NCI-H1048 (cell line): ENCODE measurements at places on chromosomes 7 and 10.

DNA sequence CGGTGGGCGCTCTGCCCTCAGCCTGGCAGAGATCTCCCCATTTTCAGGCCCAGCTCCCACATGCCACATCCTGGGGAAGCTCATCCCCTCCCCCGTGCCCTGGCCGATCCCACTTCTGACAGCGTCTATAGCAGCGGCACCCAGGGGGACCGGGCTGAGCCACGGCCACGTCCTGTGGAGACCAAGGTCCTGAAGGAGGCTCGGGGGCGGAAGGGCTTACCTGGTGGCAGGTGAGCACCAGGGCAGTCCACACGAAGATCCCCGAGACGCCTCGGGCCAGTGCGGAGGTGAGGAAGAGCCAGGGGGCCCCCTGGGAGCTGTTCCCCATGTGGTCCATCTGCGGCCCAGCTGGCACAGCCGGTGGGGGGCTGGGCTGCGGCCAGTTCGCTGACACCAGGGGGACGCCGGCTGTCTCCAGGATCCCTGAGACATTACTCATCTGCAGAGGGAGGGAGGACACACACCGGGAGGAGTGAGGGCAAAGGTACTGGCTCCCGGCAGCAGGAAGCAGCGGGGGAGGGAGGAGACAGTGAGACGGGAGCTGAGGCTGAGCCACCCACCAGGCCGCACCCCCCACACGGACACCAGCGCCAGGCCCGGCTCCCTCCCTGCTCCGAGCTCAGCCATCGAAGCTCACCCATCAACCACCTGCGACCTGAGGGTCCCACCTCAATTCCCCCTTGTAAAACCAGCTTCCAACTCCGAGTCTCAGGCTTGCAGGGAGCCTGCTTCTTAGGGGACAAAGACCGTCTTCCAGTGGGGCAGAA lies 776 bp downstream of the TMEM184A start:
- no peak for DNase-seq

GRCh38 chr7:17939211-17939605 lies 1.1 kb downstream of the SNX13 start:
- no peak for DNase-seq

DNA sequence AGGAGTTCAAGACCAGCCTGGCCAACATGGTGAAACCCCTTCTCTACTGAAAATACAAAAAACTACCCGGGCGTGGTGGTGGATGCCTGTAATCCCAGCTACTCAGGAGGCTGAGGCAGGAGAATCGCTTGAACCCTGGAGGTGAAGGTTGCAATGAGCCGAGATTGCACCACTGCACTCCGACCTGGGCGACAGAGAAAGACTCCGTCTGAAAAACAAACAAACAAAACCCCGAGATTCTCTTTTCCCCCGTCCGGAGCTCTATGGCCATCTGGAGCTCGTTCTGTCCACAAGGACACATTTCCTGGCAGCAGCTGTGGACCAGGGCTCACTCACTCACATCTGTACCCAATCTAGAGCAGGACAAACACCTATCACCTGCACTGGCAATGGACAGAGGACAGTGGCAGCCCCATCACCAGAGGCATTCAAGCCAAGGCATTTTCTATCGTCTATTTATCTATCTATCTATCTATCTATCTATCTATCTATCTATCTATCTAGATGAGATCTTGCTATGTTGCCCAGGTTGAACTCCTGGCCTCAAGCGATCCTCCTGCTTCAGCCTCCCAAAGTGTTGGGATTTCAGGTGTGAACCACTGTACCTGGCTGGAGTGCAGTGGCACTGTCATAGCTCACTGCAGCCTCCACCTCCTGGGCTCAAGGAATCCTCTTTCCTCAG lies 167.1 kb upstream of the TNRC18 start:
- DNase-seq: no peak

DNA sequence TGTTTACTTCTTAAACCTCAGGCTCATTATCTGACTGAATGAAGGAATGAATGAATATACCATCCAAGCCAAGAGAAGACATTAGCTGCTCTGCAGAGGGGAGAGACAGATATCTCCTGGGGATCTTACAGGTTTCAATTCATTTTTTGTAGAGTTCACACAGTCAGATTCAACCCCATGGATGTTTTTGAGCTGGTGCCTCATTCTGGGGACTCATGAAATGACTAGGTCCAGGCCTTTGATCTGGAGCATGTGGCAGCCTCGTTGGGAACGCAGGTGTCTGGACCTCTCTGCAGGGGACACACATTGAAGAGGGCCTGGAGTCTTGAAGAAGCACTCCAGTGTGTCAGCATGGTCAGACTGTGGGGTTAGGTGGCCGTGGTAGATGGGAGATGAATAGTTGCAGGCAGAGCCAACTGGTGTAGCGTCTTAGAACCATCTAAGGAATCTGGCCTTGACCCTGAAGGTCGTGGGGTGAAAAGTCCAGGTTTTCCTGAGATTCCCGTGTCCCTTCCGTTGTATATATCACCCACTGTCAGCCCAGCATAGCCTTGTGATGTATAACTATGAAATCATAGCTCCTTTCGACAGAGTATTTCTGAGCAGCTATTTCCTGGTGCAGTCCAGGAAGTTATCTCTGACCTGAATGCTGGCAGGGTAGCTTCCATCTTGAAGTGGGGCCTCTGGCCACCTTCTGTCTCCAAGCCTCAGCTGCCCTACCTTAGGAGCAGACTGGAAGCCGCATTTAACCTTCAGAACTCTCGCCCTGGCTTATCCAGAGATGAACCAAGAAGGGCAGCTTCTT lies 22.3 kb downstream of the BTBD16 start:
- no peak for DNase-seq

GRCh38 chr10:112426111-112426510 lies 20.6 kb downstream of the ZDHHC6 start:
- no peak for DNase-seq

DNA sequence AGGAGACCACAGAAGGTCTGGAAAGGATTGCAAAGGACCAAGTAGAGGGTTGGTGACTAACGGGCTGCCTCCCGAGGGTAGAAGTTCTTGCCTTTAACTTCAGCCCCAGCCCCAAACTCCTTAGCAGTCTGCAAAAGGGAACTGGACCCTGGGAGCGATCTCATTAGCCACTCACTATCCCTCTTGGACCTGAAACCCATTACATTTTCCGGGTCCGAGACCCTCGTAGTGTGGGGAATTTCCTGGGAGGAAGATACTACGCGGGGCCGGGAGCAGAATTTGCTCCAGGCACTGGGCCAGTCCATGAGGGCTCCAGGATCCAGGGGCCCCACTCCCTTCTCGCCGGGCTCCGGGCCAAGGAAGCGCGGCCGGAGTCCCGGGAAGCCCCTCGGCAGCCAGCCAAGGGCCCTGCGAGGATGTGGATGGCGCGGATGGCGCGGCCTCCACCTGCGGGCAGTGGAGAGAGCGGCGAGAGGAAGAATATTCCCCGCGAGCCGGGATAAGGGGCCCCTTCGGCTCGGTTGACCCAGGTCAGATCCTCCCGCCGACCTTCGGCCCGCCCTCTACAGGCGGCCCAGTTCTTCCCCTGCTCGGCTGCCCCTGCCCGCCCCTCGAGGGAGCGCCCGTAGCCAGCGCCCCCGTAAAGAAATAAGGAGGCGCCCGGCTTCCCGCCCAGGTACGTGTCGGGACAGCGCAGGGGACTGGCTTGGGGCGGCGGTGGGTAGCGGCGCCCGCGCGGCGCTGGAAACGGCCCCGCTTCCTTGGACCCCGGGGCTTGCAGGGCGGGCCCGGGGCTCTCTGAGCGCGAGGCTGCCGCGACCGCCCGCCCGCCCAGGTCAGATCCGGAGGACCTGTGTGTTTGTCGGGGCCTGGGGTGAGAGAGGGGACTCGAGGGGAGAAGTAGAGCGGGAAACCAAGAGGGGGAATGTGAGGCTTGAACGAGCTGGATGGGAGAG lies at the start of gene MYO3A:
MYO3A (plus strand) TSS at position 577 of the 956 bp plus-strand sequence. CDS start 17,882 bp downstream, outside the sequence.
- DNase-seq: no peak

DNA sequence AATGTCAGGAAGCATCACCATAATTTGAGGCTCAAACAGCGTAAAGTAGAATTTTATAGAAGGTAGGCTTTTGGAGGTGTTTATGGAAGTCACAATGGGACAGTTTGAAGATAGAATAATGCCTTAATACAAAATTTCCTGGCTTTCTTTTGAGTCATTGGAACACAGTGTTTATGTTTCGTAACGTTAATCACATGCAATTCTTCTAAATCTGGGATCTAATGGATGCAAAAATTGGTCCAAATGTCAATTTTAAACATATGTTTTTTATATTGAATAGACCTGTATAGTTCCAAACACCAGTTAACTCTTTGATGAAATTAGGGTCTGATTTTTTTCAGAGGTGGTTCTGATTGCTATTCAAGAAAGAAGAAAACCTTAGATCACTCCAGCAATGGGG lies 86.5 kb upstream of the HPS1 start:
- DNase-seq: no peak

DNA sequence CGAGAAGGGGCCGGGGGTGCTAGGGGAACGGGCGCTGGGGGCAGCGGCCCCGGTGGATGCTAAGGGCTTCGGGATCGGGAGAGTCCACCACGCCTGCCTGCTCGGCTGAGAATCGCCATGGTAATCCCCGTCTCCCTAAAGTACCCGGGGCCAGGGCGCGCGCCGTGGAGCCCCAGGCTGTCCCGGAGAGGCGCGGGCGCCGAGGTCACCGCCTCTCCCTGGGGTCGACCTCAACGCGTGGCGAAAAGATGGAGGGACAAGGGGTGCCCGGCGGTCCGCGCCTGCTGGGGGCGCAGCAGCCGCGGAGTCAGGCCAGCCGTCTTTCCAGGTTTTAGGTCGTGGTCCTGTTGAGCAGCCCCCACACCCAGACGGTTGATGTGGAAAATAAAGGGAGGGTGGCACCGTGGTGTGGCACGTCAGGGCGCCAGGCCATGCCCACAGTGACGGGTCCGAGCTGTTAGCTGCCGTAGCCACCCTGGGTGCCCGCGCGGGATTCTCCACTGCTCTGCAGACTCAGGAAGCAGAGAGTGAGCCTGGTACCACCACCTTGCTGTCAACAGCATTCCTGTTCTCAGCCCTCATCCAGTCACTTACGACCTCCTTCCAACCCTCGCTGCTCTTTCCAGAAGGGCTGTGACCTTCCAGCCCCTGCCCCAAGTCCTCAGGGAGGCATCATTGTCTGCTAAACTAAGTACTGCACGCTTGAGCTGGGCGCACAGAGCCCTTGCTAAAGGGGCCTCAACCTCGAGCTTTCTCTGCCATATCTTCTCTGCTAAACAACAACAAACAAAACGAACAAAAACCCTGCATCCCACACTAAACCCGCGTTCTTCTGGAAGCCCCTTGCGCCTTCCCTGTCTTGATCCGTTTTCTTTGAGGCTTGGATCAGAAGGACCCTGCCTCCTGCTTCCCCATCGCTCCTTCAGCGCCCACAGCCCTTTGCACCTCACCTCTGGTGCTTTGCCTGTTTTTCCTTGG lies 666 bp downstream of the SMKR1 start:
- no peak for DNase-seq

DNA sequence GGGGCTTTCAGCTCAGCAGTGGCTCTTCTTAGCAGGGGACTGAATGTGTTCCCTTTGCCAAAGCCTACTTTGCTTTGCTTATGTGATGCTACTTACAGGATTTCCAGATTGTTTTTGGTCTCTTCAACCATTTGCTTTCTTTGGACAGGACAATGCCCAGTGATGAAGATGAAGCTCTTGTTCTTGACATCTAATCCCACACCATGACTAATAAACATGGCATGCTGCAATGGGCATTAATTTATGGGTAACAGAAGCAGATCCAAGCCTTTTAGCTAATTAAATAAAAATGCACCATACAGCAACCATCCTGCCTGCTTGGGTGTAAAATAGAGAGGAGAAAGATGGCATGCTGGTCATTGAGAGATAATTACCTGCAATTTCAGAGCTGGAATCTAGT lies 175.5 kb upstream of the ITGB1 start:
- no peak for DNase-seq

- no peak for DNase-seq
Measured at GRCh38 chr7:73452999-73453635, 19.5 kb downstream of the FZD9 start.

- DNase-seq: no peak
Measured at GRCh38 chr10:48366261-48366660, 59.8 kb downstream of the MAPK8 start.
